ENCODE measurements at places on chromosomes 6 and 20. TPM values are rescaled to one million over a fixed set of nuclear protein-coding genes. Genes with fewer than 3 reads are reported as not detected.
A peak's percentile ranks its signal among the peaks of the same experiment; 100 is the strongest.

DNA sequence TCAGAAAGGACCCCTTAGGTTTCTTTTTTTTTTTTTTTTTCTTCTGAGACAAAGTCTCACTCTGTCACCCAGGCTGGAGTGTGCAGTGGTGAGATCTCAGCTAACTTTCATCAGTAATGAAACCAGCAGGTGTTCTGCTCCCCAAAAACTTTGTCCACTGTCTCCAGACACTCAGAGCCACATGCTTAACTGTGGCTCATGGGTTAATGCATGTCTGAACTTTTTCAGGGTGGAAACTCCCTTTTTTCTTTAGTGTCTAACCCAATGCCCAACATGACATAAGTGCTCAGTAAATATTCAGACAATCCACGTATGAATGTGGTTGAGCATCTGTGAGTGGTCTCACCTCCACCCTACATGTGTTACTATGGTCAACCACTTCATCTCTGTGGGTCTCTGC is 45.4 kb downstream of the MYB start:
- DNase-seq, result no peak

- DNase-seq, result no peak
These were observed 869.8 kb upstream of the EPHA7 start for GRCh38 chr6:94289131-94289530.

TCF21 gene
- 9.0 TPM for total RNA-seq

DNA sequence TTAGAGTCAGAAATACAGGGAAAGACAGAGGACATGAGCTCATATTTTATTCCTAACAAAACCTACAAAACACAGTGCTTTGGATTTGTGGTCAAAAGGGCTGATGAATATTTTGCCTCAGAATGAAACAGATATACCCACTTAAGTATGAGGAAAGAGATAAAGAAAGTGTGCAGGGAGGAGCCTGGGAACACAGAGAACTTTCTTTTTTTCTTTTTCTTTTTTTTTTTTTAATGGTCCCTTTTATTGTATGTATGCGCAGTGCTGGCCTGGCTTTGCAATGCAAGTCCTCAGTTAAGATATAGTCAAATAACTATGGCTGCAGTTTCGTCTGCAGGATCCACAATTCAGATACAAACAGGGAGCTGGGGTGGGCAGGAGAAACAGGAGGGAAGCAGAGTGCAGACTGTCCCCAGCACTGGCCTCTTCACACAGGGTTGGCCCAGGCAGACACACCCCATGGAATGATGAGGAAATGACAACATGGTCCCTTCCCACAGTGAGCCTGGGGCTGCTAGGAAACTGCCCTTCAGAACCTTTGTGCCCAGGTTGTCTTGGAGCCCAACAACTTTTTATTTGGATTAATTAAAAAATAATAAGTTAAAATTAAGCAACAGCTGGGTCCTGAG is 629.8 kb upstream of the AGPAT4 start:
- DNase-seq, result peak; percentile 13

RIPOR3 gene
- total RNA-seq, result 5.6 TPM

MBOAT1 gene
- 7.1 TPM for total RNA-seq

DNA sequence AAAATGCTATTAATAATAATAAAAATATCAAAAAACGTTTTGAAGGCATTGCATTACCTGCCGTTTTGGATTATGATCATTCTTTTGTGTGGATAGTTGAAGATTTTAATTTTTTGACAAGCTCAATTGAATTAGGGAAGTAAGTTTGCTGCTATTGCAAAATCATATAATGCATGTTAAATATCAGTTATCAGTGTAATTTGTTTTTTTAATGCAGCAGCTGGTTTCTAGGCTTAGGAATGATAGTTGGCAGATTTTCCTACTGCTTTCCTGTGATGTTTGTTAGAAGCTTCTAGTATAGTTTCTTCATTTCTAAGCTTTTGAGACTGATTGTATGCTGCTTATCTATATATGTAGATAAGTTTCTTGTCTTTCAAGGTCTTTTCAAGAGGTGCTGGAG is 99.0 kb downstream of the JARID2 start:
- no peak for DNase-seq

C20orf141 gene
- not detected for total RNA-seq

CST3 gene
- 921 TPM for total RNA-seq

GRCh38 chr6:44967481-44967880 is 360.6 kb upstream of the RUNX2 start:
- DNase-seq, result no peak

DNA sequence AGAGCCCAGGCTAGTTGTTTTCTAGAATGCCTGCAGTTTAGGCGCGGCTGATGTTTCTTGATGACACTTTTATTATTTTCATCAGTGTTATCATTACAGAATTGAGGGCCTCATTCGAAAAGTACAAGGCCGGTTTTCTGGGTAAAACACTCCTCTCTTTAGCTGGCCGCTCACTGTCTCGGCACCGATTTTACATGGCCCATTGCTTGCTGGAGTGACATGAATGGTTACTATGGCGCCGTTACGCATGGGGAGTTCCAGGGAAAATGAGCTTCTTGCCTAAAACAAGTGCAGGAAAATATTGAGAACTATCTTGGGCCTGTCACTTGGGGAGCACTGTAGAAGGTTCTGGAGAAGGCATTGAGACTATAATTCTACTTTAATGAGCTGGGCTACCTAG is 317.8 kb downstream of the CDH4 start:
- no peak for DNase-seq

PHACTR1 gene
- total RNA-seq, result 2.8 TPM

DNA sequence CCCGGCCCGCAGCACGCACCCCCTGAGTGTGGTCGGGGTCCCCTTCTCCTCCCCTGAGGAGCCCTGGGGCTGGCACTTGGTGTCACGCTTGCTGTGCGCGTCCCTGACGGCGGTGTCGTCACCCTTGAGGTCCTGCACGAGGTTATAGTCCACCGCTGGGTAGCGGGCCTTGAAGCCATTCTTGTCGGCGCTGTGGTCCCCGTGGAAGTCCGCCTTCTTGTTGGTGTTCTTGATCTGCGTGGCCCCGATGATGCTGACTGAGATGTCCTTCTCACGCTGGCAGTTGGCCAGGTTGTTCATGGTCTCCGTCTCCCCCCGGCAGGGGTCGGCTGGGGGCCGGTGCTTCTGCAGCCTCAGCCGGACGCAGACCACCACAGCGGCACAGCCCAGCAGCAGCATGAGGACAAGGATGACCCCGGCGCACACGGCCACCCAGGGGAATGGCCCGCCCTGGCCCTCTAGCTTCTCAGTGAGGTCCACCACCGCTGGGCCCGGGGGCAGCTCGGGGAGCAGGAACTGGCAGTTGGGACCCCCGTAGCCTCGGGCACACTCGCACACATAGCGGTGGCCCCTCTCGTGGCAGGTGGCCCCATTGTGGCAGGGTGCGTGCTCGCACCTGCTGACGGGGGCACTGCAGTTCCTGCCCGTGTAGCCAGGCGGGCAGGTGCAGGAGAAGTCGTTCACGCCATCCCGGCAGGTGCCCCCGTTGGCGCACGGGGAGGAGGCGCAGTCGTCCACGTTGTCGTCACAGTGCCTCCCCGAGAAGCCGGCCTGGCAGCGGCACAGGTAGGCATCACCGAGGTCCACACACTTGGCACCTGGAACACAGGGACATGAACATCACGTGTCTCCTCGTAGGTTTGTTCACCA is 7.4 kb downstream of the DLL1 start:
- no peak for DNase-seq

GRCh38 chr6:15588971-15589634 is 73.7 kb downstream of the DTNBP1 start:
- DNase-seq, result no peak

DNA sequence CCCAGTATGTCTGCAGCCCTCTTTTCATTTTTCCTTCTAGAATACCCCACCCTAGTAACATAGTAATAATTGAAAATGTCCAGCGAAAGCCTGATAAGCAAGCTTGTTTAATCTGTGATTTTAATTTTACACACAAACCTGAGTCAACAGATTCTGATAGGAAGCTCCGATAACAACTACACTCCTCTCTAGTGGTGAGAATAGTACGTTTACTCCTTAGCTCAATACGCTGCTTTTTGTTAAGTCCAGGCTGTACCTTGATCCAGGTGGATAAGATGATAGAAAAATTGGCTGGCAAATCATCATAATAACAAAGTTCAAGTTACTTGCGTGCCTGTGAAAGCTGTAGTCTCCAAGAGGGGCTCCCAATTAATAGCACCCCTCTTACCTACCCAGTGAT is 25.5 kb upstream of the DCBLD1 start:
- no peak for DNase-seq

- DNase-seq, result no peak
These were observed 45.9 kb upstream of the CDH22 start for GRCh38 chr20:46354207-46354555.

BMP7 gene
- total RNA-seq, result 12.8 TPM

SRPK1 gene
- 69.4 TPM for total RNA-seq

- no peak for DNase-seq
These were observed 24.6 kb downstream of the MOCS1 start for GRCh38 chr6:39909701-39910100.

LST1 gene
- not detected for total RNA-seq

- DNase-seq, result no peak
These were observed 84.5 kb downstream of the HIVEP2 start for GRCh38 chr6:142860498-142860897.

- DNase-seq, result no peak
These were observed 78.9 kb downstream of the CRYBG1 start for GRCh38 chr6:106439459-106439858.

DNA sequence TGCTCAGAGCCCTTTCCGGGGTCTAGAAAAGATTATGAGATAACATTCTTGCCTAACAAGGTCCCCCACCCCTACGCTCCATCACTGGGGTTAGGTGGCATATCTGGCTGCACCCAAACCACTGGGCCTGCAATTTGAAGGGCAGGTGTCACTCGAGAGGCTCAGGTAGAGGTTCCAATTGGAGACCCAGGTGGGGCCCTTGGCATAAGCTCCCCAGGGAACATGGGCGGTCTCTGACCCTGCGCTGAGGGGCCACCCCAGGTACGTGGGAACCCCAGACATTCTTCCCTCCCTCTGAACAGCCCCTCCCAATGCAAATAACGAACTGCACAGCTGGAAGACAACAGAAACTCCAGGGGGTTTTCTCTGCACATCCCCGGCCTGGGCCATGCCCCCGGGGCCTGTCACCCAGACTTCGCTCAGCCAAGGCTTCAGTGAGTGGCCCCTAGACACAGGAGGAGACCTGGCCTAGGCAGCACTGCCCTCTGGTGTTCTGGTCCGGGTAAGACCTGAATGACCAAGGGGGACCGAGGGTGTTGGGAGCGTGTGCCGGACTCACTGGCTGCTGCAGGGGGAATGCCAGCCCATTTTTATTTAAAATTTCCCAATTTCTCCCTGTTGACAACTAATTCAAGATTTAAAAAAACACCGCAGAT is 47.5 kb downstream of the DSTN start:
- DNase-seq, result peak; percentile 58

- DNase-seq, result no peak
These were observed 34.1 kb downstream of the POFUT1 start for GRCh38 chr20:32241807-32242206.

GRCh38 chr6:46059608-46060007 is 43.9 kb upstream of the CLIC5 start:
- no peak for DNase-seq

DNA sequence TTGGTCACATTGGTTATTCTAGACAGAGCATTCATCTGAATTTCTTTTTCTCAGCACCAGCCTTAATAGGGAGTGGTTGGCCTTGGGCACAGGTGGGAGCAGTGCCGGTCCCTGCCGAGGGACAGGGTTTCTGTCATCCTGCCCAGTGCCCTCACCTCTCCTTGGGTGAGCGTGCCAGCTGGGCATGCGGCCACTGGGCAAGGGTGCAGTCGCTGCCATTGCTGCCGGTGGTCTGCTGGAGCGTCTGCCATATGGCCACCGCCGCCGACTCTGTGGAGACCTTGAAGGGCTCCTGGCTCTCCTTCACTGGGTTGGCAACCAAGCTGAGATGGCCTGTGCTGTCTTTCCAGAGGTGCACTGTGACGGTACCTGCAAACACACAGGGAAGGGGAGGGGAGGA is 16.4 kb upstream of the UQCC2 start:
- no peak for DNase-seq

C20orf204 gene
- total RNA-seq, result 0.57 TPM

GRCh38 chr6:108737594-108738546 is 110.4 kb upstream of the ARMC2 start:
- peak; percentile 77 for DNase-seq

DNA sequence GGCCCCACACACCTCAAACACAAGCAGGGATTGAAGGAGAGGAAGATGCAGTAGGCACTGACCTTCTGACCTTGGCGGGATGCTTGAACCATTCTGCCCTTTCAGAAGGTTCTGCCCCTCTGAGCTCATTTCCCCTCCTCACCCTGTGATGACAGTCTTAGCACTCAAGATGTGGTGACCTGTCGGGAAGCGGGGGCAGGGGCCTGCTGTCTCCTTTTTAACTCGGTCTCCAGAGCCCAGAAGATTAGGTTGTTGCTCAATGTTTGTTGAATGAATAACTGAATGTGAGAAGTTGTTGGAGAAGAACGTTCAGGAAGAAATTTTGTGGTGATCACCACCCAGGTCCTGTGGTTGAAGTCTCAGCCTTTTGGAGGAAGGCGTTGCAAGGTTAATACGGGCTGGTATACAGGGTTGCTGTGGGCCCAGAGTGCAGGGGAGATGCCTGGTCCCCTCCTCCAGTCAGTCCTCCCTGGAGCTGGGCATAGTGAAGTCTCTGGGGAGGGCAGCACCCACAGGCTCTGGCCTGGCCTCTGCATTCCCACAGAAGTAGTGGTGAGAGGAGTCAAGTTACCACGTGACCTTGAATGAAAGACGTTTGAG is 49.7 kb upstream of the FUCA2 start:
- DNase-seq, result no peak

- DNase-seq, result peak; percentile 91
These were observed 120.2 kb upstream of the RNF24 start for GRCh38 chr20:4135385-4136077.

- peak; percentile 45 for DNase-seq
These were observed 6.5 kb downstream of the PIM1 start for GRCh38 chr6:37176268-37177076.

PTPN1 gene
- total RNA-seq, result 32.1 TPM

TLDC2 gene
- 1.6 TPM for total RNA-seq

DNA sequence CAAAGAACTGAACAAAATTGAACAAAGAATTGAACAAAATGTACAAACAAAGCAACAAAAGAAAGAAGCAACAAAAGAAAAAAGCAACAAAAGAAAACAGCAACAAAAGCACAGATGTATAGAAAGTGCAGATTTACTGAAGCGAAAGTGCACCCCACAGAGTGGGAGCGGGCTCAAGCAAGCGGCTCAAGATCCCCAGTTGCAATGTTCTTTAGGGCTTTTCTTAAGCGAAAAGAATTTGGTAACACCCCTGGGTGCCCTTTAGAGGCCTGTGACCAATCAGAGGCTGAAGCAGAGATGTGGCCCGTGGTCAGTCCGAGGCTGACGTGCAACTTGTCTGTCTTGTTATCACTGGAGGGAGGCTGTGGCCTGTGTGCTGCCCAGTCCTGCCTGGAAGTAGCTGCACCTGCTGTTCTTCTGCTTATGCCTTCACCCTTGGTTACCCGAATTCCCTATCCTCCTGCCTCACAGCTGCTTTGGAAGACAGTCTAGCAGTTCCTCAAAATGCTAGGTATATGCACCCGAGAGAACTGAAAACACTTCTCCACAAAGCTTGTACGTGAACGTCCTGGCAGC is 13.2 kb upstream of the KIF25 start:
- no peak for DNase-seq
